ENCODE measurements at places on chromosomes 16 and 17. TPM values are rescaled to one million over a fixed set of nuclear protein-coding genes. Genes with fewer than 3 reads are reported as not detected.
A peak's percentile ranks its signal among the peaks of the same experiment; 100 is the strongest.

DNA sequence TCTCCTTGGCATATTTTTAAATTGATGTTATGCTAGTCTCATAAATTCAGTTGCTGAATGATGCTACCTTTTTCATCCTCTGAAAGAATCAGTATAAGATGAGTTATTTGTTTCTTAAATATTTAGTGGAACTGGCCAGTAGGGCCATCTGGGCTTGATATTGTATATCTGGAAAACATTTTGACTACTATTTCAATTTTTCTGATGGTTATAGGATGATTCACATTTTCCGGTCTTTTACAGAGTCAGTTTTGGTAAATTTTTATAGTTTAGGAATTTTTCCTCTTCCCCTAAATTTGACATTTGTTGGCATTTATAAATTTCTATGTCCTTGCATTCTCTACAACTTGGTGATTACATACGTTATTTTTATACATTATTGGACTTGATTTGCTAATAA lies 296.3 kb upstream of the AXIN2 start:
- no peak for DNase-seq

Gene CACNB1
- total RNA-seq: 17.5 TPM

- no peak for DNase-seq
Measured at GRCh38 chr17:48643697-48644012, 17.5 kb upstream of the HOXB9 start.

GRCh38 chr17:2745317-2746037 lies 4.0 kb downstream of the CCDC92B start:
- peak; percentile 31 for DNase-seq

DNA sequence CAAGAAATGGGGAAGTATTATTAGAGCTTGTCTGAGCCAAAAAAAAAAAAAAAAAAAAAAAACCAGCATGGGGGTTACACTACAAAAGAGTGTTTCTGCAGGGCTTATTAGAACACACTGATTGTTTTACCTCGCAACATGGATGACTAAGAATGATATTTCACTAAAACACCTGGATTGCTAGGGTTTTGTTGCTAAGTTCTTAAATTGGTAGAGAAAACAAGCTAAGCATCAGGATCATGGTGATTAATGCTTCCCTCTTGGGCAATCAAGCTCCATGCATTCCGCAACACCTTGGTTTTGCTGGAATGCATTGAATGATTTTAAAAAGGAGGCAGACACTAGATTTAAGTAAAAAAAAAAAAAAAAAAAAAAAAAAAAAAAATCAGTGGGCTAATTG lies 931.4 kb upstream of the CDH8 start:
- no peak for DNase-seq

GRCh38 chr16:64858076-64858475 lies 263.8 kb downstream of the CDH11 start:
- no peak for DNase-seq

Gene PSMC5
- 48.3 TPM for total RNA-seq

DNA sequence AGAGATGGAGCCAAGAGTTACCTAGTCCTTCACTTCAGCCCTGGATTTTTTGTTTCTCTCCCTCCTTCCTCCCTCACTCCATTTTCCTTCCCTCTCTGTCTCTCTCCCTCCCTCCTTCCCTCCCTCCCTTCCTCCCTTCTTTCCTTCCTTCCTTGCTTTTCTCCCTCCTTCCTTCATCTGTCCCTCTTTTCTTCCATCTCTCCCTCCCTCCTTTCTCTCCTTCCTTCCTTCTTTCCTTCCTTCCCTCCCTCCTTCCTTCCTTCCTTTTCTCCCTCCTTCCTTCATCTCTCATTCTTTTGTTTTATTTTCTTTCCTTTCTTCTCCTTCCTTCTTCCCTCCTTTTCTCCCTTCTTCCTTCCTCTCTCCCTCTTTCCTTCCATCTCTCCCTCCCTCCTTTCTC lies 283.5 kb downstream of the MAF start:
- DNase-seq: no peak

DNA sequence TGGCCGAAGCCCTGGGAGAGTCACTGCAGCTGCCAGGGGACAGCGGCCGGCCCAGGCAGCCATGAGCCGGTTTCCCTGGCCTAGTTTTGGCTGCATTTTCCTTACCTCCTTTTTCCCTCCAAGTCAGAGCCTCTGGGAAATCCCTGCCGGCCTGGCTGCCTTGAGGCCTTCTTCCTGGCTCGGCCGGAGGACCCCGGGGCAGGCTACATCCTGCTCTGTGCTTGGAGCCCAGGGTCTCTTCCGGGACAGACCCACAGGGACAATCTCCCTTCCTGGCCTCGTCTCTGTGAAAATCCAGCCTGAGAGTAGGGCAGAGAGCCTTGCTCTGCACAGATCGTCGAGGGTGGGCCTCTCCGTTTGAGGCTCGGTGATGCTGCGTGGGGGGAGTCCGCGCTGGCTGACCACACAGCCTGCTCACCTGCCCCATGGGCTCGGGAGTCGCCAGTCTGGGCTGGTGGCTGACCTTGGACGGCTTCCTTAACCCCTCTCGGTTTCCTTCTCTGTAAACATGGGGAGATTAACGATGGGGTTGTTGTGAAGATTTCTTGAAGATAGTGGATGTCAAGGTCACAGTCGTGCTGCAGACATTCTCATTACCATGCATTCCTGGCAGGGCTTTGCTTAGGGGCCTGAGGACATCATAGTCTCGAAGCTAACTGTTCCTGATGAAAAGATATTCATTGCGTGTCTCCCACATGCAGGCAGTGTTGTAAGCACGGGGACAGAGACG lies 34.8 kb upstream of the CIBAR2 start:
- DNase-seq: peak; percentile 32

Gene TEKT1
- total RNA-seq: 0.10 TPM

Measured in skin of body (tissue), 3 donors.